ENCODE measurements at places on chromosomes 7 and 10.

- peak; percentile 51 for DNase-seq
These were observed 1068.9 kb downstream of the TYW1 start for GRCh38 chr7:68065581-68065980.

- DNase-seq, result no peak
These were observed 106.6 kb downstream of the GAD2 start for GRCh38 chr10:26323219-26323618.

GRCh38 chr10:11330383-11331045 is 280.9 kb downstream of the USP6NL start:
- DNase-seq, result no peak

DNA sequence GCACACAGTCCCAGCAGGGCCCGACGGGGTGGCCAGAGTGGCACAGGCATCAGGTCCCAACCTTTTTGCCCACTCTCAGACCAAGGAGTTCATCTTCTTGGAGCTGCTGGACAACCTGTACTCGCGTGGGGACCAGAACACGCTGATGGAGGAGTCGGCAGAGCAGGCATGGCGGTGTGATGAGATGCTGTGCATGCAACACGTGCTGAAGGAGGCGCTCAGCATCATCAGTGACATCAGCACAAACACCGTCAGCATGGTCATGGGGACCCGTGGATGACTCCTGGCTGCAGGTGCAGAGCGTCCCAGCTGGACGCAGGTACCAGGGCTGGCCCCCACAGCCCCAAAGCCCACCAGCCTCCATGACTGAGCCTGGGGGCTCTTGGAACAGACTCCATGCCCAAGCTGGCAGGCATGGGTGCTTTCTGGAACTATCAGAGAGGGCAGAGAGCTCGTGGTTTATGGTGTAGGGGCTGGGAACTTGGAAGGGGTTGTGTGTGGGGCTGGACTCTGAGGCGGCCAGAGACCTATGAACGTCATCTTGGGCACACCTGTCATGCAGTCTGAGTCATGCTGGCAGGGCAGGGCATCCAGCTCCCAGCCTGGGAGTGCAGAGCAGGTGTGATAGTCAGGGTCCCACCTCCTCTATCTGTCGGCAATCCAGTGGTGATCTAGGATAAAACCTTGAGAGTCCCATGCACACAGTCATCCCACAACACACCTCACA is 8.2 kb upstream of the MTPAP start:
- no peak for DNase-seq

DNA sequence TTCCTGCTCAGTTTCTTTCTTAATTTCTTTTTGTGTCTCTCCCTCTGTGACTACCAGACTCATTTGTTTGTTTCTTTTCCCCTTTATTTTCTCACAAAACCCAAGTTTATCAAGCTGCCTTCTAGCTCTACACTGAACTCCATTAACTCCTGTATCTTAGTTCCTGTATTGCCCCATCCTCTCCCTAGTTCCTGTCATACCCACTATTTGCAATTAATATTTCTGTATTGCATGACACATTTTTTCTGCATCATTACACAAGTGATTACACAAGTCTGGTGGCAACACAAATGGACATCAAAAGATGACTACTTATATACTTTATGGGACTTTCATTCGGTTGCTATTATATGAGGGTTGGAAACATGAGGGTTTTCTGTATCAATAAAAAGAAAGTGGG is 26.9 kb upstream of the OR9A4 start:
- no peak for DNase-seq

- DNase-seq, result no peak
These were observed 9.1 kb upstream of the FXYD4 start for GRCh38 chr10:43362191-43362839.

DNA sequence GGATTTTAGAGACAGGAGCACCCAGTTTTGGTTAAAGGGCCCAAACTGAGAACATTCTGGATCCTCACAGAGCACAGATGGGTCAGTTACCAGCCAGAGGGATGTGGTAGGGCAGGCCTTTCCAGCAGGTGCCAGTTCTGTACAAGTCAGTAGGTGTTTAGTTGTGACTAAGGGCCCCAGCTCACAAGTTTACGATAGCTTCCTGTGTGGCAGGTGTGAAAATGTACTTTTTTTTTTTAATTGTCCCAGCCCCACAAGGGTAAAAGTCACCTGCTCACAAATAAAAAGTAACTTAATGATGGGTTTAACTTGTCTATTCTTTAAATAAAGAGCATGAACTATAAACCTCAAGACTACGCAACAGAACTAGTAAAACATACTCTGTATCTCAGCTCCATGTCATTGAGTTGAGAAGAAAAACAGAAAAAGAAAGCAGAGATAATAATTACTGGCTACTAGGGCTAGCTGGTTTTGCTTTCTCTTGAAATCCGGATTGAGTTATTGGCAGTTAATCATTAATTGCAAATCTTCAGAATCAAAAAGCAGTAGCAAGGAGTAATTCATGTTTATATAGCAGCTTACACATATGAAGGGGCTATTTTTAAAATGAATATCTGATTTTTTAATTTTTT is 15.4 kb downstream of the NFE2L3 start:
- no peak for DNase-seq

Data from SK-N-MC (cell line).